ENCODE measurements at places on chromosomes 3 and 15.

- DNase-seq: no peak
Observed at GRCh38 chr3:4045756-4046155, 246.5 kb downstream of the LRRN1 start.

DNA sequence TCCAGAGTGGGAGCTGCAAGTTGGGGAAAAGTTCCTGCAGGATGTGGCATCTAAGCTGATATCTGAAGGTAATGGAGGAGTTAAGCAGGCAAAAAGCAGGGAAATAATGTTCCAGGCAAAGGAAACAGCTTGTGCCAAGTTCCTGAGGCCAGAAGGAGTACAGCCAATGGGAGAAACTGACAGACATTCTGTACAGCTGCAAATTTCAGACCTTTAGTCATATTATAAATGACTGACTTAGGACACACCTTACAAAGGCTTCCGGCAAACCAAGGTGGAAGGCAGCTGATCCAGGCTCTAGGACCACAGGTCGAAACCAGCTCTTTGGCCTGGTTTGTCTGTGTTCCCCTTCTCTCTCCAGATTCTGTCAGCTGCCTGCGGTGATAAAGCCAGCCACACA is 9.3 kb downstream of the WWTR1 start:
- DNase-seq: no peak

GRCh38 chr3:114566162-114566755 is 272.4 kb downstream of the TIGIT start:
- DNase-seq: no peak

GRCh38 chr3:148990236-148990635 is 1.1 kb upstream of the GYG1 start:
- DNase-seq: no peak

Data from AG20443 (cell line).